ENCODE measurements at places on chromosomes 12 and 14. TPM values are rescaled to one million over a fixed set of nuclear protein-coding genes. Genes with fewer than 3 reads are reported as not detected.

Gene NEUROD4
- not detected for total RNA-seq

Gene SENP1
- total RNA-seq, result 12.8 TPM

Gene GPR162
- 11.8 TPM for total RNA-seq

Gene FOXG1
- not detected for total RNA-seq

Gene ASB2
- 0.99 TPM for total RNA-seq

Gene GNB3
- total RNA-seq, result 1.3 TPM

Gene YAF2
- 9.0 TPM for total RNA-seq

Gene SLC25A21
- 0.50 TPM for total RNA-seq

All from fibroblast of lung (primary cell).